Activated CD8-positive, alpha-beta memory T cell treated with anti-CD3 and anti-CD28 coated beads, Interleukin-2, amount 10 ng/mL, durations not matched to agents 7 days and 5 days (primary cell): ENCODE measurements at places on chromosomes 16 and 17.

GRCh38 chr17:10192461-10192860 is 5.9 kb downstream of the GAS7 start:
- DNase-seq: no peak

DNA sequence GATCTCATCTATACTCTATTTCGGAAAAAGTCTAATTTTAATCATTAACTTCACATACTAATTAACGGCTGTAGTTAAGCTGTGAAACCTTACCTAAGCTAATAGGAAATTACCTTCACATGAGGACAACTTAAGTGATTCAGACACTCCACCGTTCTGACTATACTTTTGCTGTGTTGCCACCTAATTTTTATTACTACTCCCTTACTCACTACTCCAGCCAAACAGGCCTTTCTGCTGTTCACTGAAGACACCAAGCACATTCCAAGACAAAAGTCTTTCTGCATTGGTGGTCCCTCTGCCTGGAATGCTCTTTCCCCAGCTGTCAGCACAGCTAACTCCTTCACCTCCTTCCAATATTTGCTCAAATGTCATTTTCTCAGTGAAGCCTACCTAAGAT is 1.3 kb downstream of the CMTR2 start:
- DNase-seq: no peak

DNA sequence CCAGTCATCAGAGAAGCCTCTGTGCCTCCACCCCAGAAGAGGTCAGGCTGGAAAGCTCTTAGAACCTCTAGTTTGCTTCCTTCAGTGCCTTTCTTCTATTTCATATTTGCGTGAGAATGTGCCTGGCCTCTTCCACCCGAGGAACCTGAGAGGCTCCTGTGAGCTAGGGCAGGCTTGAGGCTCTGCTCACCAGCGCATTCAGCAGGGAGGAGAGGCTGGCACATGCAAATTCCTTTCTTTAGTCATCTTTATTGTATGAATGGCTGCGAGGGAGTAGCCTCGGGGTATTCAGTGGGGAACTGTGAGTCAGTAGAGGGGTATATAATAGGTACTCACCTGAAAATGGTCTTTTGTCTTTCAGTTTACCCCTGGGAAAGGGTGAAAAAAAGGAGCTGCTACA is 268.3 kb downstream of the ABCC12 start:
- no peak for DNase-seq

GRCh38 chr17:55452139-55452790 is 30.6 kb upstream of the MMD start:
- no peak for DNase-seq

- no peak for DNase-seq
Observed at GRCh38 chr17:66661411-66662256, 173.3 kb upstream of the CACNG5 start.

DNA sequence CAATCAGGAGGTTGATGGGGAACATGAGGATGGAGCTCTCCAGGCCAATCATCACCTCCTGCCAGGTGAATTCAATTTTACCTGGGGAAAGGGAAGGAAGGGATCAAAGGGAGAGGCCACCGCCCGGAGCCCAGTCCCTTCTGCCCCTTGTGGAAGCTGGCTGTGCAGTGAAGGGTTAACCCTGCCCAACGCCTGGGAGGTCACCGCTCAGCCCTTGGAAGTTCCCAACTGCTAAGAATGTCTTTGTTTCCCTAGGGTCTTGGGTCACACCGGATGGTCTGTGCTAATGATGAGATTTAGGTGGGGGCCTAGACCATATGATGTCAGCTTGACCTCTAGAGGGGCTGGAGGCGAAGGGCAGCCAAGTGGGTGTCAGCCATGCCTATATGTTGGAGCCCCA is 52.1 kb upstream of the GCSH start:
- DNase-seq: no peak
